ENCODE measurements at places on chromosomes 2 and 18.

- DNase-seq: no peak
Observed at GRCh38 chr2:38446418-38446817, 69.3 kb upstream of the ATL2 start.

DNA sequence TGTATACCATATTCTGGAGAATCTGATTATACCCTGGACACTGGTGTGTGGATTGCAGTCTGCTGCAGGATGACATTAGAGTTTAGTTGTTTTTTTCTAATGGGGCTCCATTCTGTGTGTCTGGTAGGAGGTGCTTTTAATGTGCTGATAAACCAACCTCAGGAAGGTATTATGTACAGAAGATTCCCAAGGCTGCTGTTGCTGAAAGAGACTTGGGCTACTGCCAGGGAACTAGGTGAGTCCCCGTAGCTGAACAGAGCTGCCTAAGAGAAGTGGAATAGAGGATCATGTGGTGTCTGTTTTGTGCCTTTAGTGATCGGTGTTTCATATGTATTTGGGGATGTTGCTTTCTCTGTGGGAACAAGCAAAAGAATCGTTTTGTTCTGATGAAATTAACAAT lies 16.5 kb downstream of the SPATA3 start:
- DNase-seq: no peak

DNA sequence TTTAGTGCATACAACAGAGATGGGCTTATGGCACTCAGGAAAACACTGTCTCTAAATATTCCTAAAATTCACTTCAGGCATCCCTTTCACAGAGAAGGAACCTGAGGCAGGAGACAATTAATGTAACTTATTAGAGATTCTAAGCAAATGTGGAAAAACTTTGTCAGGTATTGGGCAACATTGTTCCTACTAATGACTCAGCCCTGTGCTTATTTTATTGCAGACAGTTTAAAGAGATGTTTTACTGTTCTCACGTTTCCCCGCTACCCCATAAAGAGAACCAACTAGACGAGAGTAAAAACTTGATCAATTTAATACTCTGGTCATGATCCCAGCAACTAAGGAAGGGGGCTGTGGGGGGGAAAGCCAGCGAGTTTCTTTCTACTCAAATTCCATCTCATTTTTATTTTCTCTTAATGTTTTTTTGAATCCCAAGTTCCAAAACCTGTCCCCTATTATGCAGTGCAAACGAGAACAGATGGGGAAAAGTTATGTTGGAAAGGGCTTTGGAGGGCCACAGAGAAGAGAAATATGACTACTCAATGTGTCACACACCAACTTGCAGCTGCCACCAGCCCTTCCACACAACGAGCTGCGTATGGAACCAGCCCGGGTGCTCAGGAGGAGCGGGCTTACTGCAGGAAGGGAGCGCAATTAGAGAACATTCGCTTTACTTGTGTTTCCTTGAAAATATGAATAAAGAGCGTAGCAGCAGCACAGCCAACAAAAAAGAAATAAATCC lies 18.7 kb upstream of the ACVR1 start:
- DNase-seq: no peak

GRCh38 chr18:63823516-63824219 lies 48.5 kb downstream of the SERPINB7 start:
- no peak for DNase-seq

Measured in GM18507 (cell line).